ENCODE measurements at places on chromosomes 13 and 19.

DNA sequence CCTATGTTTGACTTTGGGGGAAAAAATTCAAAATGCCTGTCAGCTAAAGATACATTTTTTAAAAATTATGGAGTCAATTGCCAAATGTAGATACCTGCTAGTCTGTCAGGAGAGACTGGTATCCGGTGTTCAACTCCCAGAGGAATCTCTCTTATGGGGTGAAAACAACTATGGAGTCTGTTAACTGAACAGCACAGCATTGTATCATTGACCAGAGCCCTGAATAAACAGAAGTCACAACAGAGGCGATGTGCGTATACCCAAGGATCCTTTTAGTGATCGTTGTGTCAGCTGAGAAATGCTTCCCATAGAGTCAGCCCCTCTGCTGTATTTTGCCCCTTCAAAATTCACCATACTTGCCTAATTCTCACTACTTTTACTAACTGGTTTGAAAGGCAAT lies 257.3 kb downstream of the GPC5 start:
- DNase-seq, result no peak

DNA sequence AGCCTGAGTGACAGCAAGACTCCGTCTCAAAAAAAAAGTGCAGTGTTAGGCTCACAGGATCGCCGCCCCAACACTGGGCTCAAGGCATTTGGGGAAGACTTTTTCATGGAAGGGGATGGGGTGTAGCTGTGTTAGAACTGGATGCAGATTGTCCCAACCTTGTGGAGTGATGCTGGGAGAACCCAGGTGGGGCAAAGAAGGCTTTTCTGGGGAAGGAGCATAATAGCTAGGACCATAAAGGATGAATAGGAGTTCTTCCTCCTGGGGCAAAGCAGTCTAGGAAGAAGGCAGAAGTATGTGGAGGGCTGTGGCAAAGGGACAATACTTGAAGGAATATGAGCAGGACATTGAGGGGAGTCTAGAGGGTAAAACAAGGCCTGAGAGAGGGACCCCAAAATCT lies 11.2 kb downstream of the TLE6 start:
- DNase-seq, result no peak

GRCh38 chr19:31269425-31270127 lies 79.7 kb downstream of the TSHZ3 start:
- DNase-seq, result no peak

DNA sequence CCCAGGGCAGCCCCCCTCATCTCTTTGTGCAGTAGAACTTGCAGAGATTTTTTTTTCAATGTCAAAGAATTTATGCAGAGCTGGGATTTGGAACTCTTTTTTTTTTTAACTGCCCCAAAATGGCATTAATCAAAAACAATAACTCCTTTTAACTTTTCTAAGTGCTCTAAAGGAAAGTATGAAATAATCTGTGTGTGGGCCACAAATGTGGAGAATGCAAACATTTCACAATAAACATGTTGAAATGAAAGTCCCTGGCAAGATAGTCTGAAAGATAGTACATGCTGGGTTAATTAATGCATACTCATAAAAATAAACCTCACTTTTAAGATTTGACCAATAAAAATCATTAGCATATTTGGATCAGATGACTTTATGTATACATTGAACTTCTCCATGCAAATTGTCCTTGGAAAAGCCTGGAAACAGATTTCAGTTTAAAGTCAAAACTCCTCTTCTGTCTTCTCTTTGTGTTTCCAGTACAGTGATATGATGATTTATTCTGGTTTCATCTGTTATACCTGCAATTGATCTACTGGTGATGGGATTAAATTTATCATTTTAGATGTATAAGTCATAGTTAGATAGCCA lies 30.5 kb upstream of the ZNF536 start:
- no peak for DNase-seq

DNA sequence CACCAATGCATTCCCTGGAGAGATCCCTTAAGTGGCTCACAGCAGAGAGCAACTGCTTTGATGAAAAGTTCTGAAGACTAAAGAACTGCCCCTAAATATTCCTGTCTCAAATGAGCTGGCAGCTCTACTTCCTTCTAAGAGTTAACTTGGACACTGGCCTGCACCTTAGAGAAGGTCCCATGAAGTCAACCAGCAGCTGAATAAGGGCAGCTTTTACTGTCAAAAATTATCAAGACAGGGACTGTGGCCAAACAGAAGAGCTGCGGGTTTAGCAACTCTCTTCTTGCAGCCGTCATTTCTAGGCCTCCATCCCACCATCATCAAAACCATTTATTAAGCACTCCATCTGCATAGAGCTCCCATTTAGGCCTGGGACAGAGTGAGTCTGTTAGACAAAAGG lies 491.1 kb upstream of the TSHZ3 start:
- no peak for DNase-seq

GRCh38 chr19:42281146-42281826 lies 12.2 kb downstream of the CIC start:
- no peak for DNase-seq

DNA sequence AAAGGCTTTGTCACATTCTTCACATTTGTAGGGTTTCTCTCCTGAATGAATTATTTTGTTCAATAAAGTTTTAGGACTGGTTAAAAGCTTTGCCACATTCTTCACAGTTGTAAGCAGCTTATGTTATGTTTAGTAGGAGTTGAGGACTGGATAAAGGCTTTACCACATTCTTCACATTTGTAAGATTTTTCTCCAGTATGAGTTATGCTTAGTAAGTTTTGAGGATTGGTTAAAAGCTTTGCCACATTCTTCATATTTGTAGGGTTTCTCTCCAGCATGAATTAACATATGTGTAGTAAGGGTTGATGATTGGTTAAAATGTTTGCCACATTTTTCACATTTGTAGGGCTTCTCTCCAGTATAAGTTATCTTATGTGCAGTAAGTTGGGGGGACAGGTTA lies 79.9 kb downstream of the ZNF431 start:
- no peak for DNase-seq

DNA sequence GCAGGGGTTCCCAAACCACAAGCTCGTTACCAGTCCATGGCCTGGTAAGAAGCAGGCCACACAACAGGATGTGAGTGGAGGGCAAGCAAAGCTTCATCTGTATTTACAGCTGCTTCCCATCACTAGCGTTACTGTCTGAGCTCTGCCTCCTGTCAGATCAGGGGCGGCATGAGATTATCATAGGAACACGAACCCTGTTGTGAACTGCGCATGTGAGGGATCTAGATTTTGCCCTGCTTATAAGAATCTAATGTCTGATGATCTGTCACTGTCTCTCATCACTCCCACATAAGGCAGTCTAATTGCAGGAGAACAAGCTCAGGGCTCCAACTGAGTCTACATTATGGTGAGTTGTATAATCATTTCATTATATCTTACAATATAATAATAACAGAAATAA lies 677.4 kb upstream of the SLITRK6 start:
- DNase-seq, result no peak

DNA sequence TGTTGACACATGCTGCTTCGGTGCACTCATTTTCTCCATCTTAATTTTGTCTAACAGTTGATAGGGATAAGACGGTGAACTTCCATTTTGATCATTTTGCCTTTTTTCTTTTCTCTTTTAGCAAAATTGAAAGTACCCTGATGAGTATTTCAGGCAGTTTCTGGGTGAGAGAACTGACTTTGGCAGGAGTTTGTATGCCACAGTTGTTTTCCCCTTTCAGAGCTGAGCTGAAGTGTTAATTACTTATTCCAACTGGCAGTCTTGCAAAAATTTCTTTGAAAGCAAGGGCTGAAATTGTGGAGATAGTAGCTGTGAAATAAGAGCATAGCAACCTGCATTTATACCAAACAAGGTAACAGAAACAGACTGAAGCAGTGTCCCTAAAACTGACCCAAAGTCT lies 180.2 kb downstream of the SLITRK5 start:
- no peak for DNase-seq

DNA sequence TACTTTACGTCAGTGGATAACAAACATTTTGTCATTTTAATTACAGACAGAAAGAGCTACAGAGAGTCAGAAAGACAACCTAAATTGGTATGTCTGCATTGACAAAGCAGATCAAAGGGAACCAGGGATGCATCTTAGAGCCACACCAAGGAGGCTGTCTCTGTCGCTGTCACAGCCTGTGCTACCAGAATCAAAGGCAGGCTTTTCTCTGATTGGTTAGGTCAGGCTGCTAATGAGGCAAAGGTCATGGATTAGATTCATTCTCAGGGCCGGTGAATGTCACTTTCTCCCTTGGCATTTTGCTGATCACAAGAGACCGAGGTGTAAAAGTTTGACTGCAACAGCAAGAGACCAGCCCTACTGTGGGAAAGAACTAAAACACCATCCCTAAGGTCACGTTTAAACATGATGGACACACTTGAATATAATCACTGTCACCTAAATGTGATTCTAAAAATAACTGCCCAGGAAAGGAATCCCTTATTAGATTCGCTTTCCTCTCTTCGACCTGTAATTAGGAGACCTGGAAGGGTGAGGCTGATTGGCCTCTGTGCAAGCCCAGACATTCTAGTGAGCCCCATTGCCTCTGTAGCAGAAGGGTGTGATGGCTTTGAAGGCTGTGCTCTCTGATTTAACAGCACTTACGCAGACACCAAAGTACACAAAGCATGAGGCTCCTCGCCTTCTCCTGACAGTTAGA lies 314.4 kb upstream of the NBEA start:
- no peak for DNase-seq

GRCh38 chr13:63514886-63515285 lies 2099.2 kb upstream of the PCDH20 start:
- no peak for DNase-seq

GRCh38 chr19:50568728-50569698 lies 778 bp upstream of the LRRC4B start:
- DNase-seq, result no peak

DNA sequence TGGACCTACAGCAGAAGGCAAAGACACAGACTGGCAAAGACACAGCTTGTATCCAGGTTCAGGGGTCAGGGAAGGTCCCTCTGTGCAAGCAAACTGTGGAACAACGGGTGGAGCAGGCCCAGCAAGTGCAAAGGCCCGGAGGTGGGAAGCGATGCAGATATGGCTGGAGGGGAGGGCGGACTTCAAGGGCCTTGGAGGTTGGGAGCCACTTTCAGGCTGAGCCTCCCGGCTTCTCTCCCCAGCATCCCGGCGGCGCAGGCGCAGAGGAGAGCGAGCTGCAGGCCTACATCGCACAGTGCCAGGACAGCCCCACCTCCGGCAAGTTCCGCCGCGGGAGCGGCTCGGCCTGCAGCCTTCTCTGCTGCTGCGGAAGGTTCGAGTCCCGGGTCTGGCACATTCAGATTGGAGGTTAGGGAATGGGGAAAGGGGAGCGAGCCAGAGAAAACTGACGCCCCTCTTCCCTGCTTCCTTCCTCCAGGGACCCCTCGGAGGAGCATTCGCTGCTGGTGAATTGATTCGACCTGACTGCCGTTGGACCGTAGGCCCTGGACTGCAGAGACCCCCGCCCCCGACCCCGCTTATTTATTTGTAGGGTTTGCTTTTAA lies 2.1 kb upstream of the PNPLA6 start:
- DNase-seq, result no peak

DNA sequence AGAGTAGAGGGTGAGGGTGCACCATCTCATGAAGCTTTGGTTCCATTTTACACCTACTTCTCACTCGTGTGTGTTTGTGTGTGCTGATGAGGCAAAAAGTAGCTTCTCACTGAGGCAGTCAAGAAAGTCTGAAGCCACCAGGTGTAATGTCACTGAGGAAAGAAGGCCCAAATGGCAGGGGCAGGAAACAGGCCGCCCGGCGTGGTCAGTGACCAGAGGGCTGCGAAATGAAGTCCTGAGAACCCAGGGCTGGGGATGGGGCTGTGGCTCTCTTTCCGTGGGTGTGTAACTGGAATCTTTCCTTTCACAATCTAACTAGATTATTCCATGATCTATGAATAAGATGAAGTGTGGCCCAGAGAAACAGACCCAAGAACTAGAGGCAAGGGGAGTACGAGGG lies 25.5 kb upstream of the TFDP1 start:
- DNase-seq, result no peak

DNA sequence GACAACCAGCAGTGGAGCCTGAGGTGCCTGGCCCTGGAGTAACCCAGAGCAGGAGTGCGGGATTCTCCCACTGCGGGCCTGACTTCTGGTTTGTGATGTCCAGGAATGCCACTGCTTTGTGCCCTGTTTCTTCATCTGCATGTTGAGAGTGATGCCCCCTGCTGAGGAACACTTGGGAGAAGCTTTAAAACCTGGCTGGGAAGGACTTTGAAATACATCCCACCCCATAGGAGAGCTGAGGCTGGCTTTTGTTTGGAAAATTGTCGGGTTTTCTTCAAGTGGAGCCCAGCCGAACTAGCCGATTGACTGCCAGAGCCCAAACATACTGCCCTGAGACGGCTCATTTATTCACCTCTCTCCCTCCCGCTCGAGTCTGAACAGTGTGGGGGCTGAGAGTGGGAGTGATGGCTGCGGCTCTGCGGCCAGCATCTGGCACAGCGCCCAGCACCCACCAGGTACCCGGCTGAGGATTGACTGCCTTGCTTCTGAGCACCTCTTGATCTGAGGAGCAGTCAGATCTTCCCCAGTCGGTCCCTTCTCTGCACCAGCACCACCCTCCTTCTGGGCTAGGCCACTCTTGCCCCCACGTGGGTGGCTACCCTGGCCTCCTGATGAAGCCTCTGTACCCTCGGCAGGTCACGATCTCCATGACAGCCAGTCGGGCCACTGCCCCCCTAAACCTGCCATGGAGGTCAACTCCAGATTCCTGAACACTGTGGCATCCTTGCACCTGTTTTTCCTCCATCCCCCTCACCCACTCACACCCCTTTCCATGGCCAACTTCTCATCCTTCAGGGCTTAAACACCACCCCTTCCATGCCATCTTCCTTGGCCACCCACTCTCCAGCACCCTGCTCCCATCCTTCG lies 148.9 kb downstream of the SIPA1L3 start:
- DNase-seq, result no peak

GRCh38 chr13:33341861-33342452 lies 56.4 kb upstream of the STARD13 start:
- no peak for DNase-seq

DNA sequence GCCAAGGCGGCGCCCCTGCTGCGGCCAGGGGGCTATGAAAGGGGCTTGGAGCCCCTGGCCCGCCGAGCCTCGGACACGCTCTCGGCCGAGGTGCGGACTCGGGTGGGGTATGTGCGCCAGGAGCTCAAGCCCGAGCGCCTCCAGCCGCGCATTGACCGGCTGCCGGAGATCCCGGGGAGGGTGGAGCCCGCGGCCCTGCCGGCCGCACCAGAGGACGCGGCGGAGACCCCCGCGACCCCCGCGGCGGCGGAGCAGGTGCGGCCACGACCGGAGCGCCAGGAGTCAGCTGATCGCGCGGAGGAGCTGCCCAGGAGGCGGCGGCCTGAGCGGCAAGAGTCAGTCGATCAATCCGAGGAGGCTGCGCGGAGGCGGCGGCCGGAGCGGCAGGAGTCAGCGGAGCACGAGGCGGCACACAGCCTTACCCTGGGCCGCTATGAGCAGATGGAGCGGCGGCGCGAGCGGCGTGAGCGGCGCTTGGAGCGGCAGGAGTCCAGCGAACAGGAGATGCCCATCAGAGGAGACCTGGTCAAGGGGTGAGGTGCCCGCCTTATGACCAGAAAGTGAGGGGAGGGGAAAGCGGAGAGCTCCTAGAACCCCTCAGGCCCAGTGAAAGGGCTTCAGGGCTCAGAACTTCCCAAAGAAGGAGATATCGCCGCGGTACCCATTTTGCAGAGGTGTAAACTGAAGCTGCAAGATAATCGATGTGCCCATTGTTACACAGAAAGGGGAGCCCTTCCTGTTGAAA lies 8.8 kb upstream of the SHKBP1 start:
- no peak for DNase-seq

Measured in GDM1 (cell line).